SK-N-SH treated with all-trans-retinoic acid at 6 μM for 48 hours (cell line): ENCODE measurements at places on chromosomes 11 and 22.

DNA sequence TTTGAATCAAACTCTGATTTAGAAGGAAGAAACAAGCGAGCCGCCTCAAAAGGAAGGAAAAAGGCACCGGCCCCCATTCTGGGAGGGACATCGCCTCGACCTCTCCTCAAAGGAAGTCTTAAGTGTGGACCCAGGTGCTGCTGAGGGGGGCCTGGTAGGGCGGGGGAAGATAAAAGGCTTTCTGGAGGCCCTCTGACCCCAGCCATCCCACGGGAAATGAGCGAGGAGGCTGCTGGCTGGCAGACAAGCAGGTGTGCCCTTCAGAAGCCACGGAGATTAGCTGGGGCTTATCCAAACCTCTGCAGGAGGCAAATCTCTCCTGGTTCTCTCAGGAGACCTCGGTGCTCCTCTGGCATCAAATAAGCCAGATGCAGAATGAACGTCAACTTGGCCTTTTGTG lies 171.4 kb upstream of the BLID start:
- ATAC-seq, result no peak

DNA sequence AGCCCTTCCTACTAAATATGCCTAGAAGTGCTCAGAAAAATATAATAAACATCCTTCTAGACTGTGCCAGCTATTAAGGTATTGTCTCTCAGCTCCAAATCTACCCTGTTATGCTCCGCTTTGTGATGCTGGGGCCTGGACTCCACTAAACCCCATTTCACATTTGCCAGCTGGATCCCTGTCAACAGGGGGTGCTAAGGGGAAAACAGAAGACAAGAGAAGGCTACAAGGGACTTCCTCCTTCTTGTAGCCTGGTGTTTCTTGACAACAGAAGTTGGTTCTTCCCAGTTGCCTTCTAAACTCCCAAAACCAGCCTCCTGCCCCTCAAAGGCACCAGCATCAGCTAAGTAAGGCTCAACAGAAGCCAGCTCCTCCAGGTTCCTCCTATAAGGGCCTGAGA lies 5.2 kb downstream of the NUMA1 start:
- ATAC-seq, result no peak

DNA sequence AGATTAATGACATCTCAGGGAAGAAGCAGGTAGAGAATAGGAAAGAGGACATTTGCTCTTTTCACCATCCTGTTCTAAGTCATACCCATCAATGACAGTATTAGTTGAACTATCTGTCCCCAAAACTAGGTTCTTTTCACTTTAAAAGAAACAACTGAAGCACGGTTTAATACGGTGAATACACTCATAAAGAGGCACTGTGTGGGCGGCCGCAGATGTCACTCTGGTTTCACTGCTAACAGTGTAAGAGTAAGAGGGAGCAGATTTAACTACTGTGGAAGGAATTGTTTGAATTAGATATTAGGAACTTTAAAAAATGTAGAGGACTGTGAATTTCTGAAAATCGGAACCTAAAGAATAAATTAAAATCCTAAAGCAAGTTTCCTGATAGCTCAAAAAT lies 49.5 kb downstream of the VSIG10L2 start:
- ATAC-seq, result no peak

DNA sequence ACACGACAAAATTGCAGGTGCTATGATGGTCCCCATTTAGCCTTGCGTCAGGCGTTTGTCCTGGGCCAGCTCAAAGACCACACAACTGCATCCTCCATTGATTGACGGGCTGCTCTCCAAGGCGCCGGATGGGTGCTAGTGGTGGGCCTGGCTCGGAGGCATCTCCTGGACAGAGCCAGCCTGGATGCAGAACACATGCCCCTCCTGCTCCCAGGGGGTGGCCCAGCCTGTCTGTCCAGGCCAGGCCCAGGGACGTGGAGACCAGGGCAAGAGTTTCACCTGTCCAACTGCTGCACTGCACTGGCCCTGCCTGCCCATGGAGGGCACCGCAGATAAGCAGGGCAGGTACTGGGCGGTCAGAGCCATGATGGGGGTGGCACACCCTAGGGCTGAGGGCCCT lies 23.4 kb upstream of the FGF19 start:
- no peak for ATAC-seq

- no peak for ATAC-seq
These were observed 69.1 kb downstream of the FEZ1 start for GRCh38 chr11:125426818-125427528.

DNA sequence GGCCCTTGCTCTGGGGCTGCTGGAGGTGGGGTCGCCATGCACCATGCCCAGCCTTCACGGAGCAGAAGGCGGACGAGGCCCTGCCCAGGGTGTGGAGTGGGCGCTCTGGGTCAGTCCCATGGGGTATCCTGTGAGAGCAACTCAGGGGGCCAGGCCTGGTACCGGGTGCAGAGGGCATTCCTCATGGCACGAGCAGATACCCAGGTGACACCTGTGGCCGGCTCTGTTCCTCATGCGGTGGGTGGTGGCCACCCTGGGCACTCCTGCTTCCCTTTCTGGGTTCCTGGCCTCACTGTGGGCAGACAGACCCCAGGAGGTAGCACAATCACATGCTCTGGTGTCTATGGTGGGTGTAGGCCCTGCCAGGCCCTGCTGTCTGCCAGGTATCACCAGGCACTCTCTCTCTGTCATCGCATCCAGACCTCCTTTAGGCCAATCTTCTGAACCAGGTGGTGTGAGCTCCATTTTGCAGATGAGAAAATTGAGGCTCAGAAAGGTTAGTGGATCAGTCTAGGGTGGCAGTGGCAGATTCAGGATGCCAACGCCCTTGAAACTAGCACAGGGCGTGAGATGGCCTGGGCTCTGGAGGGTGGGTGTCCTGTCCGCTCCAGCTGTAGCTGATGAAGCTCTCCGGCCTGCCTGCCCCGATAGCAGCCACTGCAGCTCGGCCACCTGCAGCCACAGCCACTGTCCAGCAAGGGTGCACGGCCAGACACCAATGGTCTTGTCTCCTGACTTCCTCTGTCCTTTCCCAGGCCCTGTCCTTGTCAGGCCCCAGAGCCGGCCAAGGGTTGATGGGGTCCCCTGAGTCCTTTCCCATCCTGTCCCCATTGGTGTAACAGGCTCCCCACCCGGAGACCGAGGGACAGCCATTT lies 15.1 kb downstream of the DGKZ start:
- ATAC-seq, result no peak

GRCh38 chr11:10930972-10931760 lies 73.3 kb upstream of the ZBED5 start:
- peak; percentile 76 for ATAC-seq

DNA sequence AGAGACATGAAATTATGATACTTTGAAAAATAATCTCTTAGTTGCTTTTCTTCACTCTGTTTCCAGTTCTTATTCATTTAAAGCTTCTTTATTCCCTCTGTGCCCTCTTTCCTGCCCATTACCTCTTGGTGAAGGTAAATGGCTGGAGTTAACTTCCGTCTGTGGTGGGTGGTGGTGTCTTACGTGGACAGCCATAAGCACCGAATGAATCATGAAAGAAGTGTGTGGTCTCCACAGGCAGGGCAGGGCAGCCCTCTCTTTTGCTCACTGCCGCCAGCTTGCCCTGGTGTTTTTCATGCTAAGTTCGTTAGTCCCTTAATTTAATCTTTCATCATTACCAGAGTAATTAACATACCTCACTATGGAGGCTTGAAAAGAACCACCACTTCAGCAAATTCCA lies 98.7 kb upstream of the SORL1-AS1 start:
- no peak for ATAC-seq

- ATAC-seq, result peak; percentile 28; the same call in 1 of the 3 replicates
These were observed 111.1 kb upstream of the TTC12 start for GRCh38 chr11:113203141-113203753.

GRCh38 chr11:45289369-45289768 lies 3.2 kb upstream of the SYT13 start:
- ATAC-seq, result no peak

DNA sequence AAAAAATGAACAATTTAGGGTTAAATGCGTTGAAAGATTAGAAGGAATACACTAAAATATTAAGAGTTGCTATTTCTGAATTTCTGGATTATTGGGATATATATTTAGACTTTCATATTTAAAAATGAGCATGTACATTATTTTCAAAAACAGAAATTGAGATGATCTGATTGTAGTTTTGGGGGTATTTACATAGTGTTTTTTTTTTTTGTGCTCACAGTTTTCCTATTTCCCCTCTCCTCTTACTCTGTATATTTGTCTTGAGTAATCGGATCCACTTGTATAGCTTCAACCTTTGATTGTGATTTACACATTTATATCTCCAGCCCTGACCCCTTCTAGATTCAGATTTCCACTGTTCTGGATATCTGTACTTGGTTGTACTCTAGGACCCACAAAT lies 5.3 kb downstream of the USP47 start:
- no peak for ATAC-seq

GRCh38 chr11:13316528-13316961 lies 39.0 kb downstream of the BMAL1 start:
- ATAC-seq, result peak; percentile 84

- no peak for ATAC-seq
These were observed 102.6 kb upstream of the SPON1 start for GRCh38 chr11:13859892-13860291.

DNA sequence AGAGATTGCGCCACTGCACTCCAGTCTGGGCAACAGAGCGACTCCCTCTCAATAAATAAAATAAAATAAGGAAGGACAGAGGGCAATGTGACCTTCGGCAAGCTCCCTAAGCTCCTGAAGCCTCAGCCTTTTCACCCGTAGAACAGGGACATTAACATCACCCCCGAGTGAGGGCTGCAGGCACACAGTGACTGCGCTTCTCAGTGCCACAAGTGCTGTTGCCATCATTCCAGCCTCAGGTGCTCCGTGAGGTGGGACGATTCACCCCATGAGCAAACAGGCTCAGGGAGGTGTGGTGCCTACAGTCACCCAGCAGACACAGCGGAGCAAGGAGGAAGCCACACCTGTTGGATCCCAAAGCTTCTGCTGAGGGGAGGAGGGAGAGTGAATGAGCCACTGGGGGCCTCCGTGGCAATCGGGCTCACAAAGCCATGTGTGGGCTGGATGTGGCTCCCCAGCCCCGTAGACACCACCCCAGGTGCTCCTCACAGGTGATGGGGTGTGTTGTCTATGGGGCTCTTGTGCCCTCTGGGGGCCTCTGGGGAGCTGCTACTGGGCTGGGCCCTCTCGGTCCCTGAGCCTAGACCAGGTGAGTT lies 9.1 kb upstream of the TCF20 start:
- ATAC-seq, result no peak

DNA sequence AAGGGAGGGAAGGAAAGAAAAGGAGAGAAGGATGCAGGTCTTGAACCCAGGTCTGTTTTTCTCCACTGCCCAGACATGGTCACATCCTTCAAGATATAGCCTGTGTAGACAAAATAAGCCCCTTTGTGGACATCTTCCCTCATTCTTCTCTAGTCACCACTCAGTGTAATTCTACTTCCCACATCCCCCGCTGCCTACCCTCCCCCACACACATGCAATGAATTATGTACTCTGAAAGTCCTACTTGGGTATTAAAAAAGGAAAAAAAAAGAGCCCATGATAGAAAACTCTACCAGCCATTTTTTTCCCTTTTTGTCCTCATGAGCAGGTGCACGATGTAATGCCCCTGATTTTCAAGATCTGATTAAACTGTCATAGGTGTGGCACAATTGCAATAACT lies 346.0 kb downstream of the MN1 start:
- no peak for ATAC-seq

GRCh38 chr11:110032259-110032658 lies 60.9 kb upstream of the ZC3H12C start:
- ATAC-seq, result no peak

DNA sequence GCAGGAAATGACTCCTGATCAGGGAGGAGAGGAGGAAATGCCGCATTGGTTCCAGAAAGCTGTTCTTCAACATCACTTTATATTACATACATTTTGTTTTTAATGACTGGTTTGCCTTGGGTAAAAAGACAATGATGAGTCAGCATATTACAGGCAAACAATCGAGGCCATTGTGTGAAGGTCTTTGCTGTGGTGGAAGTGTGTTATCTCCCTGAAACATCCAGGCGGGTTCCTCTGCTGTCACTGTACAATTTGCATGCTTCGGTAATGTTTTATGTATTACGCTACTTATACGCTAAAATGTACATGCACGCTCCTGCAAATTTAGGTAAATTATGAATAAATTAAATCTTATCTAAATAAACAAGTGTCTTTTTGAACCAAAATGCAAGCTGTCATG lies 161.1 kb downstream of the KIRREL3 start:
- ATAC-seq, result peak; percentile 29; the same call in 2 of the 3 replicates

DNA sequence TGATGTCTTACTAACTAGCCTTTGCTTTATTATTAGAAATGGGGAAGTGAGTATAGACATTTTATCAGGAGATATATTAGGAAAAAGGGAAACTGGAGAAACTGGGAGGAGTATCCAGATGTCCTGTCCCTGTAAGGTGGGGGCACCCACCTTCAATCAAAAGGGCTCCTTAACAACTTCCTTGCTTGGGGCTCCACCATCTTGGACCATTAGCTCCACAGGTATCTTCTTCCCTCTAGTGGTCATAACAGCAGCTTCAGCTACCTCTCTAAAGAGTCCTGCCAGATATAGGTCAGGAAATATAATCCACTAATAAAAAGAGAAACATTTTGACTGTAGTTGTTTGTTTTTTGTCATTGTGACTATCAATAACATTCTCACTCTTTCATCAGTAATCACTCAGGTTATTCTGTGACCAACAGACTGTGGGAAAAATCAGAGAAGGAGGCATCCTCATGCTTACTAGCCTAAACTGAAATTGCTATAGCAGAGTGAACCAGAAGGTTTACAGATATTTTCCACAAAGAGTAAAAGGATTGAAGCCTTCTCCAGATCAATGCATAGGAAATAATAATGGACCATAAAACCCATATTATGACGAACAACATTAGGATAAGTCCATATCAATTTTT lies 10.4 kb downstream of the OR51B4 start:
- ATAC-seq, result peak; percentile 77

GRCh38 chr11:119192111-119192510 lies 6.8 kb downstream of the NHERF4 start:
- no peak for ATAC-seq

GRCh38 chr11:112694245-112694644 lies 267.0 kb upstream of the NCAM1 start:
- no peak for ATAC-seq

DNA sequence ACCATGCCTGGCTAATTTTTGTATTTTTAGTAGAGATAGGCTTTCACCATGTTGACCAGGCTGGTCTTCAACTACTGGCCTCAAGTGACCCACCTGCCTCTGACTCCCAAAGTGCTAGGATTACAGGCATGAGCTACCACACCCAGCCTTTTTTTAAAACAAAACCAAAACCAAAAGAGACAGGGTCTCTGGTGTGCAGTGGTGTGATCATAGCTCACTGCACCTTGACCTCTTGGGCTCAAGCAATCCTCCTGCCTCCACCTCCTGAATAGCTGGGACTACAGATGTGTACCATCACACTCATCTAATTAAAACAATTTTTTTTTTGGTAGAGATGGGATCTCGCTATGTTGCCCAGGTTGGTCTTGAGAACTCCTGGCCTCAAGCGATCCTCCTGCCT lies 77.7 kb downstream of the PTPRJ start:
- no peak for ATAC-seq

DNA sequence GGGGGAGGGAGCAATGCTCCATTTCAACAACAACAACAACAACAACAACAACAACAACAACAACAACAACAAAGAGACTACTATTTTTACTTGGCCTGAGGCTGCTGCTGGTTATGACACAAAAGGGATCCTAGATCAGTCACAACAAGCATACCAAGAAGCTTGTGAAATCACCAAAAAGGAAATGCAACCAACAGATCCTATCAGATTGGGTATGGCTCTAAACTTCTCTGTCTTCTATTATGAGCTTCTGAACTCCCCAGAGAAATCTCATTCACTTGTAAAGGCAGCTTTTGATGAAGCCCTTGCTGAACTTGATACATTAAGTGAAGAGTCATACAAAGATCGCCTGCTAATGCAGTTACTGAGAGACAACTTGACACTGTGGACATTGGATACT lies 10.5 kb upstream of the MS4A2 start:
- no peak for ATAC-seq
